ENCODE measurements at places on chromosomes 6 and 20. TPM values are rescaled to one million over a fixed set of nuclear protein-coding genes. Genes with fewer than 3 reads are reported as not detected.

Gene MBOAT1
- 12.5 TPM for total RNA-seq

Gene HLA-F
- total RNA-seq, result 222 TPM

GRCh38 chr6:73942592-73943186 lies 246.7 kb downstream of the CD109 start:
- no peaks in the 10 kb centered on the region for H3K36me3 ChIP-seq
- DNase-seq, result no peak
- H3K4me1 ChIP-seq, result no peaks in the 10 kb centered on the region
- H3K4me3 ChIP-seq, result no peak overlapping the region
- no peaks in the 10 kb centered on the region for H3K27me3 ChIP-seq

Gene SOBP
- total RNA-seq, result 0.79 TPM

Gene TBCC
- 26.4 TPM for total RNA-seq

Gene IMPG1
- total RNA-seq, result not detected

DNA sequence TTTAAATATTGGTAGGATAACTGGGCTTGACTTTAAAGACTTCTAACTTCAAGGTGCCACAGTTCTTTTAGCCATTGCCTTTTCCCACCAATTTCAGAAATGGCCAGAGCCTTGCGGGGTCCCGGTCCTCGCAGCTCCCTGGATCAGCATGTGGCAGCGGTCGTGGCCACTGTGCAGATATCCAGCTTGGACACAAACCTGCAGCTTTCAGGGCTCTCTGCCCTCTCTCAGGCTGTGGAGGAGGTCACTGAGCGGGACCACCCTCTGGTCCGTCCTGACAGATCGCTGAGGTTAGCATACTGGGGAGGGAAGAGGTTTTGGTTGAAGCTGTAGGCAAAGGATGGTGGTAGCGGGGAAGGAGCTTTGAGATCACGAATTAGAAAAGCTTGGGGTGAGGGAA lies 6.4 kb downstream of the CUL9 start:
- DNase-seq, result no peak
- no peaks in the 10 kb centered on the region for H3K27me3 ChIP-seq
- peaks cover 42% of the 10 kb centered on the region for H3K4me1 ChIP-seq
- H3K36me3 ChIP-seq, result peaks cover 11% of the 10 kb centered on the region

DNA sequence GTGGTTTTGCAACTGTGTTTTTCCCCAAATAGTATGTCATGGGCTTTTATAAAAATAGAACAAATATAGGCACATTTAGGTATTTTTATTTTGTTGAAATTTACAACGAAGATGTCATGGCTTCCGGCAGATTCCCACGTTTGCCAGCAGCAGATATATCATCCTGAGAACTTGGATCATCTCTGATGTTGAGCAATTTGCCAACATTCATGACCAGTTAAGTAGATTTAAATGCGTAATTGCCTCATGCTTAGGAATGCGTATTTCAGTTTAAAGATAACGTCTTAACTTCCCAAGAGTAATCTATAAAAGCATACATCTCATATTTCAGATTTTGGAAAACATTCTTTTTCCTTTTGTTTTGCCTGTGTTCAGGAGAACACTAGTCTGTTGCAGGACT lies 457.8 kb downstream of the QKI start:
- DNase-seq, result no peak
- no peaks in the 10 kb centered on the region for H3K27me3 ChIP-seq
- no peaks in the 10 kb centered on the region for H3K4me1 ChIP-seq
- no peaks in the 10 kb centered on the region for H3K36me3 ChIP-seq
- no peak overlapping the region for H3K4me3 ChIP-seq
- no peak overlapping the region for H3K27ac ChIP-seq

Gene VPS52
- total RNA-seq, result 57.2 TPM

DNA sequence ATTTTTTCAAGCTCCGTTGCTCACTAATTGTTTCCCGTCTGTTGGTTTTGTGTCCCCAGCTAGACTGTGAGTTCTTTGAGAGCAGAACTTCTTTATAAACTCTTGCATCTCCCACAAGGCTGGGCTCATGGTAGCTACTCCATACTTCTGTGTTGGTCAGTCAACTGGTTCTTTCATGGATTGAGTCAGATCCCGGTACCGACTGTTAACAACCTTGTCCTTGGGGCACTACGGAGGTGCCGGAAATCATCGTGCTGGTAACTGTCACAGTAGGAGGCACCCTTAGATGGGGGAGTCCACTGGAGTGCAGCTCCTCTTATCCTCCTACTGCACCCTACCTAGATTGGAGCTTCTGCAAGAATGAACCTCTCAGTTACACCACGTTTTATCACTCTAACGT lies 8.6 kb upstream of the STX16 start:
- no peak for DNase-seq
- H3K27ac ChIP-seq, result no peak overlapping the region
- H3K36me3 ChIP-seq, result no peaks in the 10 kb centered on the region
- H3K27me3 ChIP-seq, result no peaks in the 10 kb centered on the region

DNA sequence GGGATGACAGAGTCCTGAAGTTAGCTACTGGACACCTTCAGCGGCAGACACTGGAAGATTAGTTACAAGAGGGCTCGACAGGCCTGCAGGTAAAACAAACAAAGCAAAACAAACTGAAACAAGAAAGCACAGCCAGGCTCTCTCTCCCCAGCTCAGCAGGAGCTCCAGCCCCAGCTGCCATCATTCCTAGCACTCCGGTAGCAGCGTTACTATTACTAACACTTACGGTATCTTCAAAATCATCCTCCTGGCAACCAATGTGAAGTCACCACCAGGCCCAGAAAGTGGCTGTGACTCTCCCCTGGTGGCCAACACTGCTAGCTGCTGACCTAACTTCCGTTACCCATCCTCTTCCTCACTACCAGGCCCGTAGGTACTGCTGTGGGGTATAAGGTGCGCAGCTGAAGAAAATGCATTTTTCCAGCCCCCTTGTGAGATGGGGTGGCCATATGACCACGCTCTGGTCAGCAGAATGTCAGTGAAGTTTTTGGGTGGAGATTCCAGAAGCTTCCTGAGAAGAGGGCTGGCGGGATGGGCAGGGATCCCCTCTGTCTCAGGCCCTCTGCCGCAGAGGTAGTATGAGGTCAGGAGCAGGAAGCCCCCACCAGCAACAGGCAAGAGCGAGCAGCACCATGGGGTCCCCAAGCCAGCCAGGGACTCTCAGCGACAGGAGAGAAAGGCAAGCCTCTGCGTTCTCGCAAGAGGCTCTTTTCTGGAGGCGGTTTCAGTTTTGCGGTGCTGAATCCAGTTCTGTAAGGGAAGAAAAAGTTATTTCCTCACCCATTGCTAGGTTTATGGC lies 37.4 kb upstream of the TBXT start:
- H3K27ac ChIP-seq, result no peak overlapping the region
- H3K4me3 ChIP-seq, result no peak overlapping the region
- no peaks in the 10 kb centered on the region for H3K4me1 ChIP-seq
- H3K27me3 ChIP-seq, result peaks cover 4% of the 10 kb centered on the region

GRCh38 chr20:60137657-60138245 lies 179.5 kb downstream of the CDH26 start:
- no peak overlapping the region for H3K27ac ChIP-seq
- no peak for DNase-seq
- H3K4me3 ChIP-seq, result peak overlapping the region; percentile 48
- no peaks in the 10 kb centered on the region for H3K36me3 ChIP-seq
- no peaks in the 10 kb centered on the region for H3K4me1 ChIP-seq
- H3K27me3 ChIP-seq, result no peaks in the 10 kb centered on the region

DNA sequence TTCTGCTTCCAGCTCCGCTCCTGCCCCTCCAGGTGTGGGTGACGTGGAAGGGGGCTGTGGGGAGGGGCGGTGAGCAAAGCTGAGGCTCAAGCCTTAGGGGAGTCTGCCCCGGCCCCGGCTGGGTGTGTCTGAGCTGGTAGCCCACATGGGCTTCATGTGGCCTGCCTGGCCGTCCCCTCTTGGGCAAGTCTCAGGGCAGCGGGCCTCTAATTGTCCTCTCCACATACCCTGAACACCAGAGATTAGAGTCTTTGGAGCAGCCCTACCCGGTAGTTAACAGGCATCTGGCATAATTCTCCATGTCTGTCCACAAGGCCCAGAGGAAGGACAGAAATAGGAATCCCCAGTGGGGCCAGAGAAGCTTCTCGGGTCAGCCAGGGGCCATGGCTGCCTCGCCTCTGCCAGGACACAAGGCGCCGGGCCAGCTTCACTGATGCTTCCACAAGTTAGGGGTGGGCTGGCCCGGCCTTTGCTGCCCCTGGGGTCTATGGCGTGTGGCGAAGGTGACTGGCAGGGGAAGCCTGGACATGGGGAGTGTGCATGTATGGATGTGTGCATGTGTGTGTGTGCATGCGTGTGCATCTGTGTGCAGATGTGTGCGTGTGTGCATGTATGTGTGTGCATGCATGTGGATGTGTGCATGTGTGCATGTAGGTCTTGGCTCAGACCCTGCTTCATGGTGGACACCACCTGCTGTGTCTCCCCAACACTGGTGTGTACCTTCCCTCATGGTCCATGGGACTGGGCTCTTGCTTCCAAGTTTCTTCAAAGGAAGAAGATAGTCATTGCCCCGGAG lies 24.0 kb downstream of the FRMD1 start:
- no peaks in the 10 kb centered on the region for H3K36me3 ChIP-seq
- H3K27me3 ChIP-seq, result no peaks in the 10 kb centered on the region
- no peak overlapping the region for H3K27ac ChIP-seq
- no peak overlapping the region for H3K4me3 ChIP-seq

DNA sequence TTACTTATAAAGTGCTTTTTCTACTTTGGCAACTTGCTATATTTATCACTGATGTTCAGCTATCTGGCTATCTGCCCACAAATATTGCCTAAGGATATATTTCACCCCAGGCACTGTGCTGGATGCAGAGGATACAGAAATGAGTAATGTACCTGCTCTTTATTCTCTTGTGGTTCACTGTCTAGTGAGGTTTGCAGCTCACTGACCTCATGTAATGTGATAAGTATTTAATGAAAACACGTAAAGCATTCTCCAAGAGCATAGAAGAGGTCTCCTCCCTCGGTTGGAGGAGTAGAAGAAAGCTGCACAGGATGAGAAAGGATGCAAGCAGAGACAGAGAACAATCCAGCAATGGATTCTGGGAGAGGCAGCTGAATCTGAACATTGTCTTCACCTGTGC lies 610.7 kb downstream of the CBLN4 start:
- no peak overlapping the region for H3K4me3 ChIP-seq
- no peak for DNase-seq
- no peaks in the 10 kb centered on the region for H3K27me3 ChIP-seq
- H3K27ac ChIP-seq, result no peak overlapping the region
- no peaks in the 10 kb centered on the region for H3K4me1 ChIP-seq

DNA sequence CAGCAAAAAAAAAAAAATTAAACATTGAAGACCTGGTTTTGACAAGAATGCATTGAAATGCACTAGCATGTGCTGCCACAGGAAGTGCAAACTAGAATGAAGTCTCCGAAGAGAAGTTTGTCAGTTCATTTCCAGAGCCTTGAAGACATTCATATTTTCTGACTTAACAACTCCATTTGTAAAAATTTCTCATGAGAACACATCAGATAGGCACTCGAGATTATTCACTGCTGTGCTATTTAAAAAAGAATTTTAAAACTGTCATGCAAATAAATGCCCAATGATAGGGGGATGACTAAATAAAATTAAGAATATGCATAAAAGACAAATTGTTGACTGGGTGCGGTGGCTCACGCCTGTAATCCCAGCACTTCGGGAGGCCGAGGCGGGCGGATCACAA lies 394.6 kb upstream of the JARID2 start:
- peaks cover under 1% of the 10 kb centered on the region for H3K4me1 ChIP-seq
- H3K4me3 ChIP-seq, result no peak overlapping the region
- no peaks in the 10 kb centered on the region for H3K27me3 ChIP-seq
- no peaks in the 10 kb centered on the region for H3K36me3 ChIP-seq
- DNase-seq, result no peak

GRCh38 chr6:158789115-158789917 lies 29.9 kb downstream of the EZR start:
- H3K4me1 ChIP-seq, result peaks cover 40% of the 10 kb centered on the region
- H3K36me3 ChIP-seq, result peaks cover 37% of the 10 kb centered on the region
- no peaks in the 10 kb centered on the region for H3K27me3 ChIP-seq

Gene GRIK2
- not detected for total RNA-seq

DNA sequence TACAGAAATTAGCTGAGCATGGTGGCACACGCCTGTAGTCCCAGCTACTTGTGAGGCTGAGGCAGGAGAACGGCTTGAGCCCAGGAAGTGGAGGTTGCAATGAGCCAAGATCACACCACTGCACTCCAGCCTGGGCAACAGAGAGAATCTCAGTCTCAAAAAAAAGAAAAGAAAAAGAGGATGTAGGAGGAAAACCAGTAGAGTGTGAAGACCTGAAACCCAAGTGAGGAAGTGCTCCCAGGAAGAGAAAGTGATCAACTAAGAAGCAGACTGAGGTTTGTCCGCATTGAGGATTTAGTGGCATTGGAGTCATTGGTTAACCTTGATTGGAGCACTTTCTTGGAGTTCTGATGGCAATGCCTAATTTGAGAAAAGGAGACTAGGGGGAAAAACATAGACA lies 20.6 kb upstream of the TASP1 start:
- H3K27me3 ChIP-seq, result peaks cover 3% of the 10 kb centered on the region
- no peaks in the 10 kb centered on the region for H3K36me3 ChIP-seq
- H3K27ac ChIP-seq, result no peak overlapping the region

DNA sequence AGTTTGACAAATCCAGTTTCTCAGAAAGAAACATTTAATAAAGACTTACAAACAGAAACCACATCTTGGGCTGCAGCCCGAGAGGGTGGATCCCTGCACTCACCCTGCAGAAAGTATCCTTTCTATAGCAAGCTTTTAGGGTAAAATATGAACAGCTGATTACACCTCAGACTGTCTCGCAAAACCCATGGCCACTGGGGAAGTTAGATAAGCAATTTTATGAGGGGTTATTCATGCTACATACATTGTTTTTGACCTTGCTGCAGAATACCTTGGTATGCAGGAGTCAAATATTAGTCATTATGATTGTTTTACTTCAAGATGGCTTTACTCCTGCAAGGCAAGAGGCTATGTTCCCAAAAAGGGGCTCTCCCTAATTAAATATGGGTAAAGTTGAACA lies 126.9 kb downstream of the OR2B2 start:
- H3K4me1 ChIP-seq, result no peaks in the 10 kb centered on the region
- no peak for DNase-seq
- no peaks in the 10 kb centered on the region for H3K27me3 ChIP-seq
- no peaks in the 10 kb centered on the region for H3K36me3 ChIP-seq

DNA sequence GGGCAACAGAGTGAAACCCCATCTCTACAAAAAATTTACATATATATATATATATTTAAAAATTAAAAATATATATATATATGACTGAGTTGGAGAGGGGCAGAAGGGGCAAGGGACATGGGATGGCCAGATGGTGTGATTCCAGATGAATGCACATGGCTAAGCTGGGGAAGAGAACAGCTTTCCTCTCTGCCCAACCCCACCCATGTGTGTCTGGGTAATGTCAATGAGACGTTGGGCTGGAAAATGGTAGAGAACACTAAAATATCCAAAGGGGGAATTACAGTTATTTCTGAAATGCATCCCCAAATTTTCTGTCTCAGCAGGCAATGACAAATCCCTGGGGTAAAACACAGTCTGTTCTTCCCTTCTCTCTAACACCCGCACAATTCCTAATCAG lies 31.2 kb upstream of the CCND3 start:
- no peaks in the 10 kb centered on the region for H3K27me3 ChIP-seq
- H3K27ac ChIP-seq, result no peak overlapping the region
- H3K4me1 ChIP-seq, result peaks cover 77% of the 10 kb centered on the region
- no peak overlapping the region for H3K4me3 ChIP-seq
- peaks cover 11% of the 10 kb centered on the region for H3K36me3 ChIP-seq

Gene ANKS1A
- 9.6 TPM for total RNA-seq
